ENCODE measurements at places on chromosomes 11 and 22.
A peak's percentile ranks its signal among the peaks of the same experiment; 100 is the strongest.

GRCh38 chr11:8913961-8914660 is 3.1 kb downstream of the AKIP1 start:
- peak; percentile 20 for DNase-seq

DNA sequence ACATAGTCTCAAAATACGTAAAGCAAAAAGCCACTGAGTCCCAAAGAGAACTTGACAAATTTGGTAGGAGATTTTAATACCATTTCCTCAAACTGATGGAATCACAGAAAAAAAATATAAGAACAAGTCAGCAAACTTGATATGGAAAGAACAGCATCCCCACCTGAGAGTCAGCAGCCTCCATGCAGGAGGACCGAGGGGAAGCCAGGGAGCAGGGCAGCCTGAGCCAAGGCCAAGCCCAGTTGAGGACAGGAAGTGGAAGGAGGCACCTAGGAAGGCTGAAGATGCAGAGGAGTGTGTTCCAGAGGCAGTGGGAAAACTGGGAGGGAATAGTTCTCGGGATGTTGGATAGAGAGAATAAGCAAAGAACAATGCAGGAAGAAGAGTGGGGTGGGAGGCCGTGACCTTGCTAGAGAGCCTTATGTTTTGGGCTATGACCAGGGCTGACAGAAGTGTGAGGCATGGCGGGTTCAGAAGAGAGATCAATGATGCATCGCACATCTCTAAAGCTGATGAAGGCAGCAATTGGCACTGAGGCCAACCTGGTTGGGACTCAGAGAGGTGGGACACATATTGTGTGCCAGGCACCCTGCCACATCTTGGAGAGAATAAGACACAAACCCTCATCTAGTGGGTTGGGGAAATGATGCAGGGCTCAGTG is 15.4 kb downstream of the APOA4 start:
- DNase-seq: no peak

GRCh38 chr11:122331079-122331478 is 215.1 kb upstream of the BLID start:
- DNase-seq: no peak

- DNase-seq: no peak
Measured at GRCh38 chr11:109956124-109956793, 136.9 kb upstream of the ZC3H12C start.

GRCh38 chr11:12592283-12592682 is 81.9 kb upstream of the TEAD1 start:
- no peak for DNase-seq

GRCh38 chr11:75022296-75022695 is 33.6 kb downstream of the NEU3 start:
- no peak for DNase-seq

DNA sequence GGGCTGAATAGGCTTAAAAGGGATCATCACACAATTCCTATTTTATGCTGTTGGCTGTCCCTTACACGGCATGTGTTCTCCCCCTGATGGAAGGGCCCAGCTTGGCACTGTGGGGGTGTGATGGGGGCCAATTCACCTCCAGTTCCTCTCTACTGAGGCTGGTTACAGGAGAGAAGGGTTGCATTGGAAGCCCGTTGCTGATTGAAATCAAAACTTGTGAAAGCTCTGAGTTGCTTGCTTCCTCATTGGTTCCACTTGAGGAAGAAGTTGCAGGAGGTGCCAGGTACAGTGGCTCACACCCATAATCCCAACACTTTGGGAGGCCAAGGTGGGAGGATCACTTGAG is 13.3 kb upstream of the PRG2 start:
- no peak for DNase-seq

GRCh38 chr11:33932721-33933120 is 40.8 kb upstream of the LMO2 start:
- no peak for DNase-seq

DNA sequence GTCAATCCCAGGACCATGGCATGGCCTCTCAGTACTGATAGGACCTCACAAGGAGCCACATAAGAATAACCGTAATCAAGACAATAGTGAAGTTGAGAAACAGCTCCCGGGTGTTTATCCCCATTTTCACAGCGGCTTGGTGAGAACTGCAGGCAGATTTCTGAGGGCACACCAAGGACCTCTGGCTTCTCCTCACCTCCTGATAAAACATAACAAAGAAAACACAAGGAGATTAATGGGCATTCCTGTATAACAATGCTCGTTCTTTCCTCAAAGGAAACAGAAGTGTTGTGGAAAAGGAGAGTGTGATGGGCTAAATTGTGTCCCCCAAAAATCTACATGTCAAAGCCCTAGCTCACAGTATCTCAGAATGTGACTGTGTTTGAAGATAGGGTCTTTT is 4.0 kb downstream of the SLN start:
- no peak for DNase-seq

DNA sequence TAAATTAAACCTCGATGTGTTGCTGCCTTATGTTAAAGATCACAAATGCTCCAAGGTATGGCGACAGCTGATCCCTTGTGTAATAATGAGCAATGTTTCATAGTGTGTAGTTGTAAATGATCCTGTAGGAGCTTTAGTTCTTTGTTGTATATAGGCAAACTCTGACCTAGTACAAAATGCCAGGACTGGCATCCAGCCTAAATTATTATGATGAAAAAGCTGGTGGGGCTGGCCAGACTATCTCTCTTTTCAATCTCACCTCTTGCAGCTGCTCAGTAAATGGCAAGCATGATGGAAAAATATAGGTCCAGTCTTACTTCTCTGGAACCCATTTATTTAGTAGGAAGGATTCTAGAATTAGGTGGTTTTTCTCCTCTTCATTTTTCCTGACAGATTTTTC is 345.1 kb upstream of the C11orf87 start:
- DNase-seq: no peak

DNA sequence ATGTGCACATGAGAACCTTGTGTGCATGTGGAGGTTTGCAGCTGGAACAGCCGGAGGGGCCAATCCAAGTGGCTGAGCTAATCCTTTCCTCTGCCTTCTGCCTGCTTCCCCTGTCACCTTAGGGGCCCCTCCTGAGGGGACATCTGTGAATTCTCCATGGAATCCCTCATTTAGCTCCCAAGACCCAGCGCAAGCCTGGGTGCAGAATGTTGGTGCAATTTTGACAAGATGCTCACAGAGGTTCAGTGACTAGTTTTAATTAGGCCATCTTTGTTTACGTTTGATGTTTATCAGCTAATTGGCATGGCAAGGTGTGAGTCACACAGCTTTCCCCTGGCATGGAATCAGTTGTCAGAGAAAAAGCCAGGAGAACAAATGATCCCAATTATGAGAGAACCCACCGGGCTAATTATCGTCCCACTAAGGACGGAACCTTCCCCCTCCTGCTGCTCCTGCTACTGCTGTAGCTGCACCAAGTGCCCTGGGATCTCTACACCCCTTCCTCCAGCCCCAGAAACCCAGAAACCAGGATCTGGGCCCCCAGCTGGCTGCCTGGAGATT is 63.6 kb upstream of the PAX6 start:
- no peak for DNase-seq

GRCh38 chr11:41377709-41378394 is 81.6 kb downstream of the LRRC4C start:
- DNase-seq: no peak

DNA sequence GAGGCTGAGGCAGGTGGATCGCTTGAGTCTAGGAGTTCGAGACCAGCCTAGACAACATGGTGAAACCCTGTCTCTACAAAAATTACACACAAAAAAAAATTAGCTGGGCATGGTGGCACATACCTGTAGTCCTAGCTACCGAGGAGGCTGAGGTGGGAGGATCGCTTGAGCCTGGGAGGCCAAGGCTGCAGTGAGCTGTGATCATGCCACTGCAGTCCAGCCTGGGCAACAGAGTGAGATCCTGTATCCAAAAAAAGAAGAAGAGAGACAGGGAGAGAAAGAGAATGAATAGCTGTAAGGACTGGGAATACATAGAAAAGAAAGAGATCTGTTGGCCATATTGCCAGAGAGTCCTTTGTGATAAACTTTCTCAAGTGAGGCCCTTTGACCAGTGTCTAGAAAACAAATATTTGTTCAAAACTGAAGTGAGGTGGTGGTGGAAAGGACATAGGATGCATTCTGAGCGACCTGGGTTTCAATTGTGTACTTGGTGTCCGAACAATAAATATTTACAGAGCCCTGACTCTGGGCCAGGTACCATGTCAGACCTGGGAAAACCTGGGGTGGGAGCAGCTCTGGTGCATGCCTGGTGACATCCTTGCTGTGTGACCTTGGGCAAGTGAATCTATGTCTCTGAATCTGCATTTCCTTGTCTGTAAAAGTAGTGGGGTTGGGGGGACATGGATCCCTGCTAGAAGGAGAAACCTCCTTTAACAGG is 89.6 kb upstream of the CRYBB3 start:
- no peak for DNase-seq

DNA sequence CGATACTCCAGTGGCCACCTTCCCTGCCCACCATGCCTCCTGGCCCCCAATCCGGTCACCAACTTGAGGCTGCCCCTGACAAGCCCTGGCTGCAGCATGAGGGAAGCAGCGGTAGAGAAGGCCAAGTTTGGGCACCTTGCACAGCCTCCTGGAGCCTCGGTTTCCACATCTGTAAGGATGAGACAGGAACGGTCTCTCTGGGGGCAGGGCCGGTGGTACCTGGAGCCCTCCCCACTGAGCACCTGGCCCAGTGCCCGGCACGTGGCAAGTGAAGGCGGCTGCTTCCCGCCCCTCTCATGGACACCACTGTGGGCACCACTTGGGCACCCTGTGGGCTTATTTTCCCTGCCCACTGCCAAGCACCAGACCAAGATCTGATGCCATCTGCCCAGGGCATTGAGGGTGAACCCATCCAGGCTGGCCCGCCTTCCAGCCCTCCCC is 77.8 kb downstream of the CDKN1C start:
- no peak for DNase-seq

GRCh38 chr11:101215069-101215468 is 85.5 kb upstream of the PGR start:
- DNase-seq: no peak

GRCh38 chr22:22710719-22711531 is 66.5 kb downstream of the GGTLC2 start:
- DNase-seq: peak; percentile 69

- no peak for DNase-seq
Measured at GRCh38 chr11:63444160-63444559, 46.8 kb downstream of the PLAAT5 start.

GRCh38 chr11:75249704-75250103 is 9.1 kb downstream of the TPBGL start:
- DNase-seq: no peak

DNA sequence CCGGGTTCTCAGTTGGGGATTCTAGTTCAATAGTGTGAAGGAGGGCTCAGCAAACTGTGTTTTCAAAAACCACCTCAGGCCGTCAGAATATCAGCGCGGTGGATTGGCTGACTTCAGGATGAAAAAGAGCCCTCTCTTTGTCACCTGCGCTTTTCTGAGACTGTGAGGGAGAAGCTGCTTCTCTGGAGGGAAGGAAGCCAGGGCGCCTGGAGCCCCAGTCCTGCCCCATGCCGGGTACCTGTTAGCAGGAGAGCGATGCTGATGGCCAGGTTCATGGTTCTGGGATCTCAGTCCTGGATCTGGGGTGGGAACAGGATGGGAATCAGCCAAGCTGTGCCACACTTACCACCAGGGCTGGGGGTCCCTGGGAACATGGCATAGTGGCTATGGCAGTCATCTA is 2.3 kb downstream of the THY1 start:
- no peak for DNase-seq

DNA sequence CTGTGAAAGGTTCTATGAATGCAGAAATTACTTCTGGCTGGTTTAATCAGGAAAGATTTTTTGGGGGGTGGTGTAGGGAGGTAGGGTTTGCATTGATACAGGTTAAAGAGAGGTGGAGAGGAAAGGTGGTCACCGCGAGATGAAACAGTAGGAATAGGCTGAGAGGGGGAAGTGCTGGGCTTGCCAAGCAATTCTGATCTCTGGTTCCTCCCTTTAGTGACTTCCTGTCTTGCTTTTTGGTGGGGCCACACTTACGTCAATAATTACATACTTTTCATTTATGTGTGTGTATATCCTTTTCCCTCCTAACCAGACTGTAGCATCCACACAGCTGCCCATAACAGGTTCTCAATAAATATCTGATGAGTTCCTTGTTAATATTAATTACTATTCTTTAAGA is 120.0 kb downstream of the CTNND1 start:
- no peak for DNase-seq

- DNase-seq: no peak
Measured at GRCh38 chr22:25070956-25071355, 118.4 kb downstream of the KIAA1671 start.

DNA sequence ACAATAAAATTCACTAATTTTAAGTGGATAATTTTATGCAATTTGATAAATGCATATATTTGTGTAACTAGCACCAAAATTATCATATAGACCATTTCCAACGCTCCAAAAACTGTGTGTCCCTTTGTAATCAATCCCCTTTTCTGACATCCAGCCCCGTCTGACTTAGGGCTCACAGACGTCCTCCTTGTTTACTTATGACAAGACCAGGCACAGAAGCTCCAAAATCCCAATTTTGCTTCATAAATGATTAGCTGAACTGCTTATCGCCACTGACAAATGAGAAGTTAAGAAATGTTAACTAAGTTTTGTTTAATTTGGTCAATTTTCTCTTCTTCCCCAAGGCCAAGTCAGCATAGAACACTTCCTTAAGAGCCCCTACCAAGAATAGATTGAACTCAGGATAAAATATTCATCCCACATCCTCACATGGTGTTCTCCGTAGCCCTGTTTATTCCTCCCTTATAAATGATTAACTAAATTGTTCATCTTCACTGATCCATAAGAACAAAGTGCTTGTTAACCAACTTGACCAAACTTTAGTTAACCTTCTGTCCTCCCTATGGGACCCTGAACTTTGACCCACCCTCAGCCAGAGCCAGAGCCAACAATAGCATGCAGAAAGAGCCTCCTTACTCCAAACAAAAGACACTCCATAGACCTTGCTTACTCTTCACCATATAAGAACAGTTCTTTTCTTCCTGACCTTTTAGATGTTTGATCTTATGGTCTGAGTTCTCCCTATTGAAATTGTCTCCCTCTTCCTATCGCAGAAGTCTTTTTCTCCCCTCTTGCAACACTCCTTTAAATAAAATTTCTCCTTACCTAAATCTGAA is 30.8 kb upstream of the GLYAT start:
- no peak for DNase-seq

DNA sequence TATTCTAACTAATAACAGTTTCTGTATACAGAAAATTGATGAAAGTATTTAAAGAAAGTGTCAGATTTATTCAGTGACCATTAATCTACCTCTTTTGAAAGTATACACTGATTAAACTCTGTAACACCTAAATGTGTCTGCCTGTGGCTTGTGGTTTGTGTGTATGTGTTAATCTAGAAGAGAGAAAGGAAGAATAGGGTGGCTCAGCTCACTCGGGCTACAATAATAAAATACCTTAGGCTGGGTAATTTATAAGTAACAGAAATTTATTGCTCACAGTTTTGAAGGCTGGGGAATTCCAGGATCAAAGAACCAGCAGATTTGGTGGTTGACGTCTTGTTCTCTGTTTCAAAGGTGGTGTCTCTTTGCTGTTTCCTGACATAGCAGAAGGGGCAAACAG is 13.6 kb upstream of the OR5AS1 start:
- no peak for DNase-seq

Measured in activated CD4-positive, CD25-positive, alpha-beta regulatory T cell (primary cell).